Cerebellar cortex (tissue), 1 donor: ENCODE measurements at places on chromosomes 7 and 10.

GRCh38 chr7:126959649-126960048, 293.1 kb downstream of the GRM8 start:
- DNase-seq: no peak

GRCh38 chr10:71279590-71280170, 39.4 kb upstream of the SLC29A3 start:
- peak; percentile 66 for DNase-seq

DNA sequence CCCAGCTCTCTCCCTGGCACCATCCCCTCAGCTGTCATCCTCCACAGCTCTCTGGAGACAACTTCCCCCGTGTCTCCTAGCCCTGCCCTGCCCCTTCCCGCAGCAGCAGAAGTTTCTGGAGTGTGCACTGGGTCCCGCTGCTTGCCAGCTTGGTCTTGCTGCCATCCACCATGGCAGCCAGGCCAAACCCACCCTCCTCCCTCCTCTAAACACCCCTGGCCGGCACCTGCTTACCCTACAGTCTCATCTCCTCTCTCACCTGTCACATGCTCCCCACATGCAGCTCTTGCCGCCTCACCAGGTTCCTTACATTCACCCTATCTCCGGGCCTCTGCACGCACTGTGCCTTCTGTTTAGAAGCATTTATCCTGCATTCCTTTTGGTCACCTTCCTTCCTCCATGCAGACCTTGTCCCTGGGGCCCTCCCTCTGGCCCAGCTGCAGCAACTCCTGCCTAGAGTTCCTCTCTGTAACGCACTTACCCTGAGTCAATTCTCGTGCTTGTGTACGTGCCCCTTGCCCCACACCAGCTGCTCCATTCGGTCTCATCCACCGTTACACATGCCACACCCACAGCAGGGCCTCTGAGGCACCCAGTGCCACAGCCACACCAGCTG, 93.9 kb upstream of the RET start:
- no peak for DNase-seq

- DNase-seq: no peak
These were observed 5.3 kb upstream of the KCNIP2 start for GRCh38 chr10:101848894-101849351.

- no peak for DNase-seq
These were observed 51.3 kb downstream of the HIP1 start for GRCh38 chr7:75687246-75688088.

DNA sequence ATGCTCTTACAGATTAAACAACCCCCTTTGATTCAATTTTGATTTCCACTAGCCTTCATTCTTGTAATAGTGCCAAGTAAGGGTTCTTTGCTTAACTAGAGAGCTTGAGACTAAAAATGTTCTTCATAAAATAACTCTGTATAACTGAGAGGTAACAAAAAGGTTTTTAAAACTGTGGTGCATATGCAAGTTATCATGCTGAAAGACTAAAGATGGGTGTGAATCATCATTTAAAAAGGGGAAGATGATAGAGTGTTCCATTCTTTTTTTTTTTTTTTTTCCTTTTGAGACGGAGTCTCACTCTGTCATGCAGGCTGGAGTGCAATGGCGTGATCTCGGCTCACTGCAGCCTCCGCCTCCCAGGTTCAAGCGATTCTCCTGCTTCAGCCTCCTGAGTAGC, 11.1 kb downstream of the MDFIC start:
- no peak for DNase-seq

- no peak for DNase-seq
These were observed 66.1 kb downstream of the GRID1 start for GRCh38 chr10:86300399-86300925.

GRCh38 chr7:151113344-151114150, 27.3 kb downstream of the AGAP3 start:
- no peak for DNase-seq

- DNase-seq: no peak
These were observed 49.3 kb upstream of the AFAP1L2 start for GRCh38 chr10:114453576-114453975.

- DNase-seq: peak; percentile 22
These were observed 228.2 kb downstream of the GFRA1 start for GRCh38 chr10:116044801-116045248.

DNA sequence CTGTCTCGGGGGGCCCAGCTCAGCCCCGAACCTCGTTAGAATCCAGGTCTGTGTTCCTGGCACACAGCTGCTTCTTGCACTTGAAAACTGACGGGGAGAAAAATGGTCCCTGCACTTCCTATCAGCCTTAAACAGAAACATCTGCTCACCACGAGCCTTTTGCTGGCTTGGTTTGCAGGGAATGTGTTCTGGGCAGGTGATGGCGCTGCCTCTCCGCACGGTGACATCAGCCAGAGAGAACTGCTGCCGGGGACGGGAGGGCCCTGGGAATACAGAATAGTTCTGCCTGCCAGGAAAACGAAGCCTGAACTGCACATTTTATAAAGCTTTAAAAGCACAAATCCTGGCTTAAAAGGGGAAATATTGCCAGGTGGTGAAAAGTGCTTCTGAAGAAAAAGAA, 622.5 kb downstream of the TYW1 start:
- no peak for DNase-seq

GRCh38 chr10:6045314-6045848, 16.8 kb downstream of the IL2RA start:
- no peak for DNase-seq

DNA sequence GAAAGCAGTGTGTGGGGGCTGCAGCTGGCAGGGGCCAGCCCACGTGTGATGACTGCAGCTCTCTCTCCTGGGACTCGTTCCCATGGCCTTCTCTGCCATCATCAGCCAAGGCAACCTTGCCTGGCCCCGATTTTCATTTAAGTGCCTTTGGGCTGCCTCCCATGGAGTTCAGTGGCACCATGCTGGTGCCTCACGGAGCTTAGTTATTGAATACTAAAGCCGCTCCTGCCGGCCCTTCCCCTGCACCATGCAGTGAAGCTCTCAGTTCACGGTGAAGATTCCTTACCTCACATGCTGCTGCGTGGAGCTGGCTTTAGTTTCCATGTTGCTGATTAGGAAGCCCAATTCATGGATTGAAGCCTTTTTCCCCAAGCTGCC, 141.5 kb upstream of the EEPD1 start:
- DNase-seq: peak; percentile 1

DNA sequence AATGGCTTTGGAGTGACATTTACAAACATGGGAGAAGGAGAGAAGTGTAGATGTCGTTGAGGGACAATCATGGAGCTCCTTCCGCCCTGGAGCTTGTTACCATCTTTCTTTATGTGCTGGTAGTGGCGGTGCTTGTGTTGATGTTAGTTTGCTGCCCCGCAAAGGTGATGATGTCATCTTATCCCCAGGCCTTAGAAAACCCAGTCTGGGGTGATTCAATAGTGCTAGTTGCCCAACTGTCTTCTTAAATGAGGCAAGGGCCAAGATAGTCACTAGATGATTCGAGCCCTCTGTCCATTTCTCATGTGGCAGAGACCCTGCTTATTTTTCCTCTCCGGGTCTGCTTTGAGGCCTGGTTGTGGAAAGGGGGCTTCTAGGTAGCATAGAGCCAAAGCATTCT, 277.4 kb downstream of the CCSER2 start:
- DNase-seq: no peak

DNA sequence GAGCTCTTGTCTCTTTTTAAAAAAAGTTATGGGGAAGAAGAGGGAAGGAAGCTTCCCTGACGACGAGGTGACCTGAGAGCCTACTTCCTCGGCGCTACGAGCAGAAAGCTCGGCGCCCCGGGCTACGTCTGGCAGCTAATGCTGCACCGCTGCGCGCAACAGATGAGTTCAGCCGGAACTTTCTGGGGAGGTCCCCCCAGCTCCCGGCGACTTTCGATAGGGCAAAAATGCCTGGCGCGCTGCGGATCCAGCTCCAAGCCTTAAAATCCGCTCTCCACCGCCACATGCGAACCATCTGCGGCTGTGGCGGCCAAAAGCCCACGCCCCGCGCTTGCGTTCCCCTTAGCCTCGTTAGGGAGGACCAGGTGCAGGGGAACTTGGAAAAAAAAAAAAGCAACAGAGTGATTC, 621 bp downstream of the P4HA1 start:
- DNase-seq: peak; percentile 59

DNA sequence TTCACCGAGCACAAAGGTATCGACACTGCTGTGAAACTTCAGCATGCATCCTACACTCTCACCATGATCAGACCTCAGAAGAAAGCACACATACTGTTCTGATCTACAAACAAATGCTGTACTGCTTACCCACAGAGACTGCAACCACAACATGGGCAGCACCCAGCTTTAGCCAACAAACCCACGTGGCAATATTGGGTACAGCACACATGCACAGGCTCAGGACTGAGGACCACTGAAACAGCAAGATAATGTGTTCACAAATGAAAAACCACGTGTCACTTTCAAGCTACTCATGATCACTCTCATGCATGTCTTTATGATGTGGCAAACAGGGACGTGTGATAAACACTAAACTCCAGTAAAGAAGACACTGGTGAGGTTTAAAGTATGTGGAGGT, 119.3 kb upstream of the PTN start:
- DNase-seq: no peak

- no peak for DNase-seq
These were observed 22.9 kb upstream of the GRB10 start for GRCh38 chr7:50805447-50806125.

DNA sequence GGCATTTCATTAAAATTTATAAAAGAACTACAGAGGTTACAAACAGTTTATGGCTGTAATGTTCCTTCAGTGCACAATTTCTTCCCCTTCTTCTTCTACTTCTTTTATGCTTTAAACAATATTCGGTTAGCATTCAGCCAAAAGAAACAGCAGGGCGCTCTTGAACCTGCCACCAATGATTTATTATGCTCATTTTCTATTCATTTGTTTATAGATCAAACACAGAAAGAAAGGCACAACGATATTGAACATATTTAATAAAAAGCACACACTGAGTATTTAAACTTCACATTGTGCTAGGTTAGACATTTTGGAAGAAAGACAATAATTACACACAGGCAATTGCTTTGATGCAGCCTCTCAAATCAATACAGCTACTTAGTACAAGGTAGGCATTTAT, 1025.8 kb upstream of the LRRN3 start:
- DNase-seq: no peak

GRCh38 chr7:6571160-6571779, 6.0 kb upstream of the ZDHHC4 start:
- DNase-seq: no peak

- peak; percentile 89 for DNase-seq
These were observed 273.7 kb upstream of the KLF14 start for GRCh38 chr7:131007439-131008330.

- DNase-seq: no peak
These were observed at the start of gene TCERG1L for GRCh38 chr10:131311661-131312477. Gene TCERG1L (minus strand): TSS chr10:131311721. CDS start chr10:131311635, 86 bp downstream.

DNA sequence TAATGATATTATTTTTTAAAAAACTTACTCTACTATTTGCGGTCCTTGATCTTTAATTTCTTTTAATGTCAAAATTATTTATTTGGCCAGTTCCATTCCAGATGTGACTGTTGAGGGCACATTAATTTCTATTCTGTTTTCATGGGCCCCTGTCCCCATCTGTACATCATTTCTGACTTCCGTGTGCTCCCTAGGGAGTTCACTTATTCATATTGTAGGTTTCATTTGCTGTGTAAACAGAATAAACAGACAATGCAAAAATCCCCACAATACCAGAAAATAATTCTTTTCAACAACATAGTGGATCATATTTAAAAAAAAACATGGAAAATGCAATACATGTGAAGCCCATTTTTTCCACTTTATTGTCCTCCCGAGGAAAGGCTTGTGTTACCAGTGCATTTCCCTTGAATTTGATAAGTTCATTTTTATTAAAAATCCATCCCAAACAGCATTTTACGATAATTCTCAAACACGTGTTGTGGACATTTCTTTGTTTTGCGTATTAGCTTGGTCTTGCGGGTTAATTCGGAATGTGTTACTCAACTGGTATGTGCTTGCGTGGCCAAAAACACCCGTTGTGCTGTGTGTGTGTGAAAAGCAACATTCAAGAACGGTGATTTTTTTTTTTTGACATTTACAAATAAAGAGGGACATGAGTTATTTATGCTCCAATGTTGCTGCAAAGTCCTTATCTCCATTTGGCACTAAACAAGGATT, 138.4 kb downstream of the MGMT start:
- DNase-seq: no peak

DNA sequence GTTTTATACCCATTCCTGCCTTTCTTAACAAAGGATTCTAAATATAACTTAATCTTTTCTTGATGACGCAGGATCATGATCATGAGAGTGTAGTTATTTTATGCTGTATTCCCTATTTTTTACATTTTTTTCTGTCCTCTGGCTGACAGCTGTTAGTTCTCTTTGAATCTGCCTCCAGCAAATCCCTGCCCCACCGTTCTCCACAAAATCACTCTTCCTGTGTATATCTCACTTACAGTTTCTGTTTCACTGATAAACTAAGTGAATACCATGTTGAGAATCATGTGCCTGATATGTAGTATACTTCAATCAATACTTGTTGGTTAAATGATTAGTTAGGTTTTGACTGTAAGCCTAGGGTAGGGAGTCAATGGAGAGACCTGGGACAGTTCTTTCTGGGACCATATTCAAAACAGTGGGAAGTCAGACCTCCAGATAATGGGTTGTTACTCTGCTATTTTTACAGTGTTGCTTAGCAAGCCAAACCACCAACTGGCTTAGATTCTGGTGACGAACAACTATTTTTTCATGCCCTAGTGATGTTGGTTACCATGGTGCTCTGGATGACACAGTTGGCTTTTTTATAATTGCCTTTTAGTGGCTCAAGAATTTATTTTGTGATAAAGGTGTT, 12.8 kb downstream of the CNNM1 start:
- peak; percentile 68 for DNase-seq

GRCh38 chr10:59079386-59080226, 96.8 kb upstream of the PHYHIPL start:
- DNase-seq: no peak

- no peak for DNase-seq
These were observed 91.5 kb upstream of the LRRC4 start for GRCh38 chr7:128122576-128123290.

GRCh38 chr10:121265360-121266123, 332.7 kb downstream of the FGFR2 start:
- DNase-seq: no peak

- no peak for DNase-seq
These were observed 104.2 kb downstream of the SAMD9 start for GRCh38 chr7:93013446-93014061.

- DNase-seq: no peak
These were observed 6.0 kb downstream of the ALOX5 start for GRCh38 chr10:45379891-45380540.

GRCh38 chr10:132574783-132575319, 37.3 kb downstream of the INPP5A start:
- no peak for DNase-seq

- DNase-seq: no peak
These were observed 156.0 kb downstream of the FAM107B start for GRCh38 chr10:14618674-14619073.
